ENCODE measurements at places on chromosomes 3 and 15.
A peak's percentile ranks its signal among the peaks of the same experiment; 100 is the strongest.

DNA sequence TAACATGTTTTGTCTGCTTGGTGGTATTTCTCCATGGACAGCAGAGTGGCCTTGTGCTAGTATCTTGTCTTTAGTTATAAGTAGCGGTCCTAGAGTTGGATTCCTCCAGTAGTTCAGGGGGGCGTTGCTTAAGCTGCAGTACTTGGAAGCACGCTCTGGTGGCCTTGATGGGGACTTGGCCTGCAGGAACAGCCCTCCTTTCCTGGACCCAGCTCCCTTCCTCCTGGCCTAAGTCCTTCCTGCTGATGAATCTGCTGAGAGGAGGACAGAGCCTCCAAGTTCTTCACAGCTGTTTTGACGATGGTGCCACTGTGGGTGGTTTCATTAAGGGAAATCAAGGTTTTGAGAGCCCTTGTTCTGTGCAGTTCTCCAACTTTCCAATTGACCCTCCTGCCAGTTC lies 38.6 kb upstream of the SEC22A start:
- DNase-seq, result no peak

DNA sequence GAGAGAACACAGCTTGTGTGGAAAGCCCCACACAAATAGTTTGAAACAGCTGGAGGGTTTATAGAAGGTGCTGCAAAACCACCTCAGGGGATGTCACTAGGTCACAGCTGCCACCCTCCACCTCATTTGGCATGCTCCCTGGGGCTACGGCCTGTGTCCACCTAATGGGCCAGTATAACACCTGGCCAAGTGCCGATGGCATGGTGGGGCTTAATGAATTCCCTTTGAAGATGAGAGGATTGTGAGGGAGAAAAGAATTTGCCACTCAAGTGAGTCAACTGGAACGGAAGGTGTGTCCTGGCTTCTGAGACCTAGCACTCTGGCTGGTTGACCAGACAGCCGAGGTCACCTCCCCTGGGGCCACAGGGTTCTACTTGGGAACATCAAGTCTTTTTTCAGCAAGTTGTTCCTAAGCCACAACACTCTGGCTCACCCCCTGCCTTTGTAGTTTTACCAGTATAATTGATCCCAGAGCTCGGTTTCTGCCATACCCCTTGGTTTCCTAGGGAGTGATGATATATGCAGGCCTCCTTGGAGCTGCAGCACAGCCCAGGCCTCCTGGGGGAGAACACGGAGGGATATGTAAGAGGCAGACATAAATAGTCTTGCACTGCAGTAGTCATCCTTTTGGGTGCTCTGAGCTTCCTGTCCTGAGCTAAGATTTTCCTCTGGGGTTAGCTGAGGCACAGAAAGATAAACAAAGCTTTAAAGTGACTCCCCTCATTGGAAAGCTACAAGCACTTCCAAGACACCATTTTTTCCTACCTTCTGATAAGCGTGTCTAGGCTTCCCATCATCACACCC lies 178.2 kb upstream of the LPP start:
- DNase-seq, result no peak

DNA sequence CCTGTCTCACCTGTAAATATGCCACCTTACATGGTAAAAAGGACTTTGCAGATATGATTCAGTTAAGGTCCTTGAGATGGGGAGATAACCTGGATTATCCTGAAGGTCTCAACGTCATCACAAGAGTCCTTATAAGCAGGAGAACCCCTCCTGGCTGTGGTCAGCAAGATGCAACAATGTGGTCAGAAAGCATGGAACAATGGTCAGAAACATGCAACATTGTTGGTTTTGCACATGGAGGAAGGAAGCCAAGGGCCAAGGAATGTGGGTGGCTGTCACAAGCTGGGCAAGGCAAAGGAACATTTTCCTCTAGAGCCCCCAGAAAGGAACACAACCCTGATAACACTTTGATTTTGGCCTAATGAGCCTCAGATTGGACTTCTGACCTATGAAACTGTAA lies 9.4 kb upstream of the SUMF1 start:
- DNase-seq, result no peak

- DNase-seq, result no peak
These were observed 67.5 kb downstream of the RPL22L1 start for GRCh38 chr3:170802164-170803151.

DNA sequence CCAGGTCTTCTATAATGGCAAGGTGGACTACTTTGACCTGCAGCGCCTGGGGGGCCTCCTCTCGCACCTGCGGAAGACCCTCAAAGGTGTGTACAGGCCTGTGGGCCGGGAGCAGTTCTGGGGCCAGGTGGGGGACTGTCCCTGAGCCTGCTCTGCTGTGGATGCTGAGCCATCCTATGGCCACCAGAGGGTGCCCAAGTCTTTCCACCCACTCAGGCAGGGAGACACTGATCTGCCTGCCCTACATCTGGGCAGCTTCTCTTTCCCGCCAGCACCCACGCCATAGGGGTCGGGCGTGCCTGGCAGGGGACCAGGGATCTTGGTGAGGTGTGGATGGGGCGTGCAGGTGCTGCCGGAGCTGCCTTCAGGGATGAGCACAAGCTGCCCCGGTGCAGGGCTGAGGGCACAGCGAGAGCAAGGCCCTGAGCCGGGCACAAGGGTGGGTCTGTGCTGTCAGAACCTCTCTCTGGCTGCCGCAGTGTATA lies 14.1 kb downstream of the RNF123 start:
- no peak for DNase-seq

GRCh38 chr3:117145677-117146076 lies 436.1 kb downstream of the TUSC7 start:
- no peak for DNase-seq

DNA sequence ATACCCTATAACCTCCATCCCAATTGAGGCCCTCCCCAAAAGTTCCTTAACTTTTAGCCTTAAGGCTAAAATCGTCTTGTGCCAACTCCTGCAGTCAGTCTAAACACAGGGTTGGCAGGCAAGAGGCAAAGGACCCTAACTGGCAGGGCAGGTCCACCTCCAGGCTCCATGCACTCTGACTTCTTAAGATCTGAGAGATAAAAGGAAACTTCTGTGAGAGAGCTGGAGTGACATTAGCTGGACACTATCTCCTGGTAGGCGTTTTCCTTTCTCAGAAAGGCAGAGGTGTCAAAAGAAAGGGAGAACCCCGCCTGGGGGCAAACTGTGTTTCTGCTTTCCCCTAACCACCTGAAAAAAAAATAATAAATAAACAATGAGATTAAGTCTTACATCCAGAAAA lies 3.6 kb downstream of the CHSY1 start:
- no peak for DNase-seq

- no peak for DNase-seq
These were observed 23.9 kb upstream of the PIGZ start for GRCh38 chr3:196992461-196993065.

DNA sequence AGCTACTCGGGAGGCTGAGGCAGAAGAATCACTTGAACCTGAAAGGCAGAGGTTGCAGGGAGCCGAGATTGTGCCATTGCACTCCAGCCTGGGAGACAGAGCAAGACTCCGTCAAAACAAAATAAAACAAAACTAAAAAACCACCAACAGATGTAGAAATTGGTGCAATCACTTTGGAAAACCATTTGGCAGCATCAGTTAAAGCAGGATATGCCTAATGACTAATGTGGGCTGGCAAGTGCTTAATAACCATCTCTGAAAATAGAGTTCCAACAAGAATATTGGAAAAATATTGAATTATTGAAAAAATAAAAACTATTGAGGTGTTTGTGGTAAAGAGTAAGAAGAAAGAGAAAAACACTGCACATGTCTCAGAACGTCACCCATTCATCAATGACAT lies 16.1 kb upstream of the RTP3 start:
- peak; percentile 7 for DNase-seq

- no peak for DNase-seq
These were observed 1146.7 kb downstream of the IGSF11 start for GRCh38 chr3:117887901-117888300.

DNA sequence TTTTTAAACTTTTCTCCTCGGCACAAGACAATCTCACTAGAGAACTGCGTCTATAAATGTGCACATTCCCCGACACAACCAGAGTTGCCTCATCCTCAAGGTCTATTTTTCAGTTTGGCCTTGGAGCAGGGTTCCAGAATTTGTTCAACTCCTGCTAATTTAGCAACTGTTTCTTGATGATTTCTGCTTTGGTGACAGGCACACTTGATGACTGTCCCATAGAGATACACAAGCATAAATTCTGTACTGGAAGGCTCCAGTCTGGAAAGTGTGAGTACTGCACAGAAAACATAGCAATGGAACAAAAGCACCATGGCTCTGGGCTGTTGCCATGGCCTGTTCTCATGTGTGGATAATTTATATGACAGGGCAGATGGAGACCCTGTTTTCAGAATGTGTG lies 379.6 kb upstream of the PDZRN3 start:
- no peak for DNase-seq

- DNase-seq, result no peak
These were observed 55.4 kb downstream of the ZNF609 start for GRCh38 chr15:64515825-64516224.

DNA sequence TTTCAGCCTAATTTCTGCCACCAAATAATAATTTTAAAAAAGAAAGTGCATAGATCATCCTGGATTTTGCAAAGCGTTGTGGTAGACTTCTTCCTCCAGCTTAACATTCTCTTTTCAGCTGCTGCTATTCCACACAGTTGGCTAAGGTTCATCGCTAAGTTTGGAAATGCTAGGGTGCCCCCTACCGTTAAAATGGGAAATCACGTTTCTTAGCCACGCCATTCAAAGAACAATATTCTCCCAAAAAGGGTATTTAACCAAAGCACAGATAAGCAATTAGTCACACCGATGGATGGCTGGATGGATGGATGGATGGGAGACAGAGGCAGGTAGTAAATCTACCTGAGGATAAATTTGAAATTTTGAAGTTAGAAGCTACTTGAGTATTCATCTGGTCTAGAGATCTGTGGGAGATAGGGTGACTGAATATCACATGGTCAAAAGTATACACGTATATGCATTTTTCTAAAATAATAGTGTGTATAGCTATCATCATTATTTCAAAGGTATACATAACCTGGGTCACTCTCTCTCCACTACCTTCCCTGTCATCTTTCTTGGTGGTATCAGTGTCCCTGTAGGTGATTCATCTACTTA lies 67.2 kb downstream of the EFHB start:
- no peak for DNase-seq
